ENCODE measurements at places on chromosomes 7 and 10. TPM values are rescaled to one million over a fixed set of nuclear protein-coding genes. Genes with fewer than 3 reads are reported as not detected.

DNA sequence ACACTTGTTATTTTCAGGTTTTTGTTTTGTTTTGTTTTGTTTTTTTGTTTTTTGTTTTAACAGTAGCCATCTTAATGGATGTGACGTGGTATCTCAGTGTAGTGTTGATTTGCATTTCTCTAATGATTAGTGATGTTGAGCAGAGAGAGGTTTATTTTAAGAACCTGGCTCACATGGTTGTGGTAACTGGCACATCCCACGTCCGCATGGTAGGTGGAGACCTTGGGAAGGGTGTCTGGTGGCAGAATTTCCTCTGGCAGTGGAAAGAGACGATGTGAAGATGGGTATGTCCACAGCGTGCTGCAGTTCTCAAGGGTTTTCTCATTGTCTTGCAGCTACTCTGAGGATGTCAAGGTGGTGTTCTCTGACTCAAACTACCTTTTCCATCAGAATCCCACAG lies 252.2 kb downstream of the GALNT17 start:
- no peak overlapping the region for H3K27ac ChIP-seq
- no peaks in the 10 kb centered on the region for H3K27me3 ChIP-seq
- no peak for DNase-seq

DNA sequence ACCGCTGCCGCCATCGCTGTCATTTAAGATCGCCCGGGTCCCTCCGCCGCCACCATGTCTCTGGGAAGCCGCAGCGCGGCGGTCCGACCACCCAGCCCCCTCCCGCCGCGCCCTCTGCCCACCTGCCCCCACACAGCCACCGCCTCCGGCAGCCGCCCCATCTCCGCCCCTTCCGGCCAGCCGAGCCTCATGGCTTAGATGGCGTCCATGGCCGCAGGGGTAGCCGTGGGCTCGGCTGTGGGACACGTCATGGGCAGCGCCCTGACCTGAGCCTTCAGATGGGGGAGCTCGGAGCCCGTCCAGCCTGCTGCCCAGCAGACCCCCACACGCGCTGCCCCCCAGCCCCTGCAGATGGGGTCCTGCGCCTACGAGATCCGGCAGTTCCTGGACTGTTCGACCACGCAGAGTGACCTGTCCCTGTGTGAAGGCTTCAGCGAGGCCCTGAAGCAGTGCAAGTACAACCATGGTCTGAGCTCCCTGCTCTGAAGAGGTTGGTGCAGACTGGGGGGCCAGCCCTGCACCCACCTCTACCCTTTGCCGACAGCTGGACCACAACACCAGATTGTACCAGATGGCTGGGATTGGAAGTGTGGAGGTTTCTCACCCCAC lies 38.0 kb upstream of the TARP start:
- H3K27me3 ChIP-seq, result peaks cover 8% of the 10 kb centered on the region
- peaks cover 1% of the 10 kb centered on the region for H3K4me1 ChIP-seq
- no peak overlapping the region for H3K27ac ChIP-seq
- no peak for DNase-seq

DNA sequence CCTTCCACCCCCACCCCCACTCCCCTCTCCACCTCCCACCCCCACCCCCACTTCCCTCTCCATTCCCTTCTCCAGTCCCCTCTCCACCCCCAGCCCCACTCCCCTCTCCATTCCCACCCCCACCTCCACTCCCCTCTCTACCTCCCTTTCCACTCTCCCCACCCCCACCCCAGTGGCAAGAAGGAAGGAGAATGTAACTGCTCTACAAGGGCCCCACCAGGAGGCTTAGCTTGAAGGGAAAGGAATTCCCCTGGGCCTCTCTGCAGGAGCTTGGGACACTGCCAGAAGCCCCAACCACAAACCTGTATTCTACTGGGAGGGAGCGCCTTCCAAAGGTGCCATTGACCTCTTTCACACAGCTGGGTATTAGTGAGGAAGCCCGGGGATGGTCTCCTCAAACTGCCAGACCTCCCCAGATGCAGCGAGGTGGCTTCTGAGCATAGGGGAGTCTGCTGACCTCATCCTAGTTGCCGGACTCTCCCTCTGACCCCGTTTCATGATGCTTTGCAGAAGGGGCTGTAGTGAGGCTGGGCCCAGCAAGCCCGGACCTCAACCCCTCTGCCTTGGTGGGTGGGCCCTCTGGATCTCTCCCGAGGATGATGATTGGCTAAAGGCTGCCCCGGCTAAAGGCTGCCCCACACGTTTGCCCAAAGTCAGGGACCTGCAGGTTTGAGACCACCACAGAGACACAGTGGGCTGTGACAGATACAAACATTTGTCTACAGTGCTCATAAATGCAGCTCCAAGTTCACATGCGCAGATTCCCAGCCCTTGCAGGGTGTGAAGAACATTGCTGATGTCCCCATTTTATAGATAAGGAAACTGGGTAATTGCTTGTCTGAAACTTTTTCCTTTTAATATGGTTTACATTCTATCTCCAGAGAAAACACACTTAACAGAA lies 2.9 kb downstream of the DEPP1 start:
- DNase-seq, result peak; percentile 83
- H3K4me3 ChIP-seq, result peak overlapping the region; percentile 37
- H3K27me3 ChIP-seq, result no peaks in the 10 kb centered on the region
- no peak overlapping the region for H3K27ac ChIP-seq
- peaks cover 1% of the 10 kb centered on the region for H3K36me3 ChIP-seq
- peaks cover 60% of the 10 kb centered on the region for H3K4me1 ChIP-seq

- no peak overlapping the region for H3K27ac ChIP-seq
- DNase-seq, result peak; percentile 46
- no peak overlapping the region for H3K4me3 ChIP-seq
- no peaks in the 10 kb centered on the region for H3K36me3 ChIP-seq
- H3K27me3 ChIP-seq, result no peaks in the 10 kb centered on the region
- no peaks in the 10 kb centered on the region for H3K4me1 ChIP-seq
These were observed 222.1 kb downstream of the ADARB2 start for GRCh38 chr10:1515121-1515779.

The MAGI2 gene
- 24.8 TPM for total RNA-seq

- H3K27ac ChIP-seq, result peak overlapping the region; percentile 45
- H3K27me3 ChIP-seq, result peaks cover 14% of the 10 kb centered on the region
- H3K36me3 ChIP-seq, result peaks cover 24% of the 10 kb centered on the region
- peaks cover 19% of the 10 kb centered on the region for H3K4me1 ChIP-seq
- peak; percentile 90 for DNase-seq
These were observed 792 bp downstream of the ZNF746 start for GRCh38 chr7:149496642-149497391.

DNA sequence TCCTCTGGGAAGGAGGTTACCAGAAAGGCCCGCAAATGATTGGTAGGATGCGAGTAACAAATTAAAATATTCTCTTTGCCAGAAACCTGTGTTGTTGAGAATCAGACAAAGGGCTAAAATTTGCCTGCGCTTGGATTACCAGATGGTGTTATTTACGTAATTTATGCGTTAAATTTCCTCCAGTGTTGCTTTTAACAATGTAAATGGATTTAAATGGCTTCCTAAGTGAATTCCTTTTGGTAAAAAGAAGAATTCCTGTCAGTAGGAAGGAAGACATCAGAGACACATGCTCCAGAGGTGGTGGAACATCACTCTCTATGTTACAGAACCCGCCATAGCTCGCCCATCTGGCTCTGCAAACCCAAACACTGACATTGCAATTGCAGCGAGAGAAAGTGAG lies 520.6 kb downstream of the GALNT17 start:
- no peaks in the 10 kb centered on the region for H3K36me3 ChIP-seq
- H3K27me3 ChIP-seq, result no peaks in the 10 kb centered on the region
- no peak overlapping the region for H3K4me3 ChIP-seq
- H3K27ac ChIP-seq, result no peak overlapping the region
- DNase-seq, result no peak

DNA sequence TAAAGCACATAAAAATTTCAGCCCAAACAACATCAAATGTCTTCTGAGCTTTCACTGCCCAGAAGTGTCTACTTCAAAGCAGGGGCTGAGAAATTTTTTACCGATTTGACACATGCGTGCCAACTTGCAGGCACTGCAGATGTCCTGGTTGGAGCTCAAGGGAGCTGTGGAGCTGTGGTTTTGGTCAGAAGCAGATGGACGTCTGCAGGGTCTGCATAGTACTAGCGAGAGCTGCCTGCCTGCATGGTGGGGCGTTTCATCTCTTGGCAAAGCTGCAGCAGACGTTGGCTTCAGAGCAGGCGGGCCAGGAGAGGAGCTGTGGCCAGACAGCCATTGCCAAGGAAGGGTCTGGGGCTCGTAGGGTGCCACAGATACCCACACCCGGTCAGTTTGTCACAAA lies 296.7 kb downstream of the GLRX3 start:
- H3K27me3 ChIP-seq, result no peaks in the 10 kb centered on the region
- H3K36me3 ChIP-seq, result no peaks in the 10 kb centered on the region
- H3K27ac ChIP-seq, result no peak overlapping the region
- H3K4me3 ChIP-seq, result no peak overlapping the region

The FEZF1 gene
- total RNA-seq, result not detected

DNA sequence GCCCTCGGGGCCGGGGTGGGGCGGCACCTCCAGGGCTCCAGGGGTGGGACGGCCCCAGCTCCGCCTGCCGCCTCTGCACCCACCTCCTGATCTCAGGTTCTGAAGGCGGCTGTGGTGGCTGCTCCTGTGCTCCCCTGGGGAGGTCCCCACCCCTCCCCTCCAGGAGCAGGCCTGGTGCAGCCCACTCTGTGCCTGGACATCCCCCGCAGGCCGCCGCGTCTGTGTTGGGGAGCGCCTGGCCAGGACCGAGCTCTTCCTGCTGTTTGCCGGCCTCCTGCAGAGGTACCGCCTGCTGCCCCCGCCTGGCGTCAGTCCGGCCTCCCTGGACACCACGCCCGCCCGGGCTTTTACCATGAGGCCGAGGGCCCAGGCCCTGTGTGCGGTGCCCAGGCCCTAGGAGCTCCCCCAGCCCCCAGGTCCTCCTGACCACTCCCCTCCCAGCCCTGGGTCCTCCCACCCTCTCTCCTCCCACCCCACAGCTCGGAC lies 5.5 kb downstream of the CYP2W1 start:
- H3K4me3 ChIP-seq, result peak overlapping the region; percentile 35
- no peak overlapping the region for H3K27ac ChIP-seq
- H3K27me3 ChIP-seq, result peaks cover 16% of the 10 kb centered on the region
- H3K36me3 ChIP-seq, result no peaks in the 10 kb centered on the region
- H3K4me1 ChIP-seq, result no peaks in the 10 kb centered on the region

- no peaks in the 10 kb centered on the region for H3K4me1 ChIP-seq
- no peak overlapping the region for H3K4me3 ChIP-seq
- H3K36me3 ChIP-seq, result no peaks in the 10 kb centered on the region
- H3K27ac ChIP-seq, result no peak overlapping the region
- DNase-seq, result no peak
These were observed 102.1 kb downstream of the MTERF1 start for GRCh38 chr7:91778416-91778815.

The EPHA1 gene
- not detected for total RNA-seq

- H3K36me3 ChIP-seq, result no peaks in the 10 kb centered on the region
- no peak overlapping the region for H3K27ac ChIP-seq
- no peak overlapping the region for H3K4me3 ChIP-seq
- no peaks in the 10 kb centered on the region for H3K4me1 ChIP-seq
- no peak for DNase-seq
These were observed 249.8 kb downstream of the NSUN6 start for GRCh38 chr10:18401416-18402195.

DNA sequence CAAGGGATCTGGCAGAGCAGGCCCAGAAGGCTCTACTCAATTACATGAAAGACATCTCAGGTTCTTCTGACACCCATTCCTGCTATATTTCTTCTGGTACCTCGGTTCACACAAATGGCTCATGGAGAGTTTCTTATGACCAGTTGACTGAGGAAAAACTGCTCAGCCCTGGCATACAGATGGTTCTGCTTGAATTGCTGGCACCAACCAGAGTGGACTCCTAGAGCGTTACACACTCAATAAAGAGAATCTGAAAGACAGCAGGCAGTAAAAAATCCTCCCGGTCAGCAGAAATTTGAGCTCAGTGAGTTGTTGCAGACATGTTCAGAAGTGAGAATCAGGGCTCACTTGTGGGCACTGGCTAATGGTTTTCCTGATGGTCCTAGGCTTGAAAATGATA lies 434.4 kb downstream of the TCERG1L start:
- no peaks in the 10 kb centered on the region for H3K27me3 ChIP-seq
- no peak overlapping the region for H3K4me3 ChIP-seq
- no peak overlapping the region for H3K27ac ChIP-seq
- H3K36me3 ChIP-seq, result no peaks in the 10 kb centered on the region
- H3K4me1 ChIP-seq, result no peaks in the 10 kb centered on the region

DNA sequence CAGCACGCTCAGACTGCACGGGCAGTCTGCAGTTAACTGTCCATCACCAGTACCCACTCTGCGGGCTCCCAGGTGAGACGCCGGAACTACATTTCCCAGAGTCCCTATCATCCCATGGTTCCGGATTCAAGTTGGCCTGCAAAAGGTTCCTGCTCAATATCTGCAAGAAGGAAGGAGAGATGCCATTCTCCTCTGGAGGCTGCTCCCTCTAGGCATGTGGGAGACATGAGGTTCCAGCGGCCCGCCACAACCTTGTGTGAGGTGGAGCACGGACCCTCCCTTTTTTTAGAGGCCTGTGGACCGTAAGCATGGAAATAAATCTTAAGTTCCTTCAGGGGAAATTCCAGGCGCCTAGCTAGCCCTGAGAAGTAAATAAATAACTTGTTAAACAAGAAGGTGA lies 29.7 kb downstream of the NUP42 start:
- H3K4me1 ChIP-seq, result no peaks in the 10 kb centered on the region
- H3K4me3 ChIP-seq, result no peak overlapping the region
- H3K27me3 ChIP-seq, result no peaks in the 10 kb centered on the region
- no peaks in the 10 kb centered on the region for H3K36me3 ChIP-seq

The TRPV6 gene
- not detected for total RNA-seq

GRCh38 chr7:85781606-85782005 lies 594.8 kb upstream of the SEMA3D start:
- no peaks in the 10 kb centered on the region for H3K36me3 ChIP-seq
- no peak overlapping the region for H3K27ac ChIP-seq
- H3K4me3 ChIP-seq, result no peak overlapping the region
- H3K4me1 ChIP-seq, result peaks cover 5% of the 10 kb centered on the region
- H3K27me3 ChIP-seq, result no peaks in the 10 kb centered on the region
- DNase-seq, result no peak
